Omental fat pad (tissue), 4 donors: ENCODE measurements at places on chromosomes 4 and X.

- no peak for DNase-seq
These were observed 98.8 kb upstream of the SPRY1 start for GRCh38 chr4:123297836-123298235.

DNA sequence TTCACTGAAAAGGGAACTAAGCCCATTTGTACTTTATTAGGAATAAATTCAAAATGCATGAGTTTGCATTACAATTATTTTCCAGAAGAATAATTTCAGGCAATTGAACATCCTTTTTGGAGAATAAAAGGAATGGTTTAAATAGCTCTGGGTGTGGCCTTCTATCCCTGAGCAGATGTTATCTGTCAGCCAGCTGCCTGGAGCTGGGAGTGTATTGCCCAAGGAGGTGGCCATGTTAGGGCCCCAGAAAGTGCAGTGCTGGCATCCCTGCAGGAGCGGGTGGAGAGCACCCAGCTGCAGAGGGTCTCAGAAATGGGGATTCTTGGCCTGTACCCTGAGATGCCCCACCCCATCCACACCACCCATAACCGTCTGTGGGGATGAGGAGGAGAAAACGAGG lies 21.6 kb upstream of the VEGFD start:
- no peak for DNase-seq

DNA sequence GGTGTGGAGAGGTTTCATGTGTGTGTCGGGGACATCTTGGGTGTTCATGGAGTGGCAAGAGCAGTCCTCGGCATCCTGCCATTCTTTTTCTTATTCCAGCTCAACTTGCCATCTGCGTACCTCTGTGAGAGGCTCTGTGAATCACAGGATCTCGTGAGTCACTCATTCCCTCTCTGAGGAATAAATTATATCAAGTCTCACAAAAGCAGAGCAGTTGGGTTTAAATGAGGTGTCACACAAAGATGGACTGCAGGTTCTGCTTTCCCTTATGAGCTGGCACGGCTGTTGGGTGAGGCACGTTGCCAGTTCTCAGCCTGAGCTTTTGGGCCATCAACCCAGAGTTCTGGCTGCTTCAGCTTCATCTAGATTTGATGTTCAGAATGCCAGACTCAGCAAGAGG lies 6.8 kb upstream of the OCIAD2 start:
- DNase-seq = no peak

GRCh38 chr4:38386654-38387188 lies 277.3 kb upstream of the KLF3 start:
- no peak for DNase-seq

- DNase-seq = no peak
These were observed 152.9 kb downstream of the POLA1 start for GRCh38 chrX:24846550-24847150.

- DNase-seq = no peak
These were observed 767 bp upstream of the SMIM20 start for GRCh38 chr4:25913056-25913850.

- DNase-seq = no peak
These were observed 49.3 kb upstream of the PHF8 start for GRCh38 chrX:54093571-54093970.

- no peak for DNase-seq
These were observed 9.9 kb upstream of the SCOC start for GRCh38 chr4:140363558-140363957.

DNA sequence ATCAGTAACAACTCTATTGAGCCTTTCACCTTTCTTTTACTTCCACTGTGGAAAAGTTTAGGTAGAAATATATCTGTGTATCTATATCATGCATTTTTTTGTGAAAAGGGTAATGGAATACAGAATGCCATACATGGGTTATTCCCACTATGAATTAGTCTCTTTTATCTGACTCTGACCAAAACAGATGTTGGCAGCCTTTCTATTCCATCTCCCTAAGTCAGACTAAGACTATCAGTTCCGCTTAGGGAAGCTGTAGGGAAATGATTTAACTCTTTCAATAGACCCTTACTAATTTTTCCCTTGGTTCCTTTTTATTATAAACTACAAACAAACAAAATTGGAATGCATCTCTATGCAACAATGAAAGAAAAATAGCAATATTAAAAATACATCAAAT lies 92.3 kb upstream of the LEF1 start:
- DNase-seq = no peak

- DNase-seq = no peak
These were observed 70.0 kb upstream of the FAM241A start for GRCh38 chr4:112075129-112075753.

DNA sequence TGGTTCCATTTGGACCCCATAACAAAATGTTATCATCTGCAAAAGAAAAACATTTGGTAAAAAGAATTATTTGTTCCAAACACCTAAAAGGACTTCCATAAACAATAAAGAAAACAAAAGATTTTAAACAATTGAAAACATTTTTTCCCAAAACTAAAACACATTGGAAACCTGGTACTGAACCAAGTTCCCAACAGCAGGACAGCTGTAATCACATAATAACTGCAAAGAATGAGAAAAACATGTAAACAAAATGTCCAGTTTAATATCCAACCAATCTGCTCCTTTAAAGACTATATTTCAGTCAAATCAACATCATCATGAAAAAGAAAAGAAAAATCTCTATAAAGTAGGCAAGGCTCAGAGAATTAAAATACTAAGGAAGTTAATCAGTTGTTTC lies 36.3 kb downstream of the PRDM5 start:
- DNase-seq = no peak

DNA sequence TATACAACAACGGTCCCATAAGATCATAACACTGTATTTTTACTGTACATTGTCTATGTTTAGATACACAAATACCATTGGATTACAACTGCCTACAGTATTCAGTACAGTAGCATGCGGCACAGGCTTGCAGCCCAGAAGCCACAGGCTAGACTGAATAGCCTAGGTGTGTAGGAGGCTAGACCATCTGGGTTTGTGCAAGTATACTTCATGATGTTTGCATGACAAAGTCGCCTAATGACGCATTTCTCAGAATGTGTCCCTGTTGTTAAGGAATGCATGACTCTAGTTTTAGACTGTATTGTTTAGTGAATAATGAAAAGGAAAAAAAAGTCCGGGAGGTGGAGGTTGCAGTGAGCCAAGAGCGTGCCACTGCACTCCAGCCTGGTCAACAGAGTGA lies 56.5 kb upstream of the C4orf50 start:
- no peak for DNase-seq

GRCh38 chrX:48835524-48836329 lies at the start of gene PCSK1N:
Gene PCSK1N, minus strand, starts transcription at chrX:48835610. Its CDS starts 78 bp downstream, at chrX:48835532.
- no peak for DNase-seq

DNA sequence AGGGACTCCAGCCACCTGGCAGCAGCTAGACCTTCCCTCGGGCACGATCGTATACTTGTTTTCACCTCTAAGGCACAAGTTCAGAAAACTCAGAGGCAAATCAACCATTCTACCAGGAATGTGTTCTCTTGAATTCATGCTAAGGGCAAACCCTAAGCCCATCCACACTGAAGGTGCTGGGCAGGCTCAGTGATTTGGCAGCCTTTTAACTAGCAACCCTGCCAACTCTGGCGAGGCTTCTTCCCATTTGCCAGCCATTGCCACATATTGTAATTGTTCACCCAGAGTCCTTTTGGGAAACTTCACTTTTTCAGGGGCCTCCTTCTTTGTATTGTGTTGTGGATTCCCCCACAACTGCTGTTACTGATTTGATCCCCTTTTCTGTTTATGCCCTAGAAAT lies 298.6 kb upstream of the LDB2 start:
- no peak for DNase-seq
